OCI-M1 (cell line): ENCODE measurements at places on chromosomes 11 and 22.

DNA sequence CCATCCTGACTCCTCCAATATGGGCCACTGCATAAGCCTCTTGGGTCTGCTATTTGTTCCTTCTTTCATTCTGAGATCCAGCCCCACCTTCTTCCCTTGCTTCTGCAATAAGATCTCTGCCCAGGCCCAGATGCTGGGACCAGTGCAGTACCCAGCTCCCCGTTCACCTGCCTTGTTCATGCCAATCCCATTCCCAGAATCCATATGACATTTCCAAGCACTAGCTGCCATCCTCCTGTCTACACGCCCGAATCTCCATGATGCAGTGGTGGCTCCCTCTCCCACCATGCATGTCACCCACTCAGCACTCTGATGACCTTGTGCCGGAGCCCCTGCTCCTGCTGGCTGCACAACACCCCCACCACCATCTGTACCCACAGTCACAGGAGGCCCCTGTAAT lies 11.4 kb upstream of the FAM83F start:
- no peak for DNase-seq

- no peak for DNase-seq
These were observed 42.4 kb downstream of the ZBTB44 start for GRCh38 chr11:130272336-130272735.

- DNase-seq: no peak
These were observed 16.4 kb downstream of the SPATA19 start for GRCh38 chr11:133828871-133829270.

DNA sequence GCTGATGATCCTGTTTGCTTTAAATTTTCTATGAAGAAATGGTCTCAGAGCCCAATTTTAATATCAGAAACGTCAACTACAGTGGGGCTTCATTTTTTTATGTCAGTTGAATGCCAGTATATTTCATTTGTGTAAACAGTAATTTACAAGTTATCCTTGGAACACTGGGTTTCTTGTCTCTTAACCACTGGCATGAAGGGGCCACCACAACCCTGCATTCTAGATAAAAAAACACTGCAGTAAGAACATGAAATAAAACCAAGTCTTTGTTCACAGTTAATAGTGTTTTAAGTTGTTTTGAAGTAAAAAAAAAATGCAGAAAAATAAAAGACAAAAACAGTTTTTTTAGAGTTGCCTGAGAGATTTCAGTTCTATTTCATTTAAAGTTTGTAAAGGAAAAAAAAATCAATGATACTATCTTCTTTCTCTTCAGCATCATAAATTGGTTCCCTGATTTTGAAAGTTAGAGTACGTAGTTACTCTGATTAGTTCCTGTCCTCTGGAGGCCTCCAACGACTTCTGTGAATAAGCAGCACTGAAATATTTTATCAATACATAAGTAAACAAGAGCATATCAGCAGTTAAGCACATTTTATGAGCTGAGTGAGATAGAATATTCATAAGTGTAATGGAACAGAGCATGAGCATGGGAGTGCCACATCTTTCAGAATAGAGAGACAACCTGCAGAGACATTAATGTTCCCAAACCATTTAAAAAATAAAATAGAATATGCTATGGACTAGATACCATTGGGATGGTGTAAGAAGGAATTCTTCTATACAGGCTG lies 7.8 kb upstream of the DDI1 start:
- no peak for DNase-seq

- DNase-seq: peak; percentile 94
These were observed 8.7 kb downstream of the PTH start for GRCh38 chr11:13486926-13487660.
